GM06990 (cell line): ENCODE measurements at places on chromosomes 3 and 15.

DNA sequence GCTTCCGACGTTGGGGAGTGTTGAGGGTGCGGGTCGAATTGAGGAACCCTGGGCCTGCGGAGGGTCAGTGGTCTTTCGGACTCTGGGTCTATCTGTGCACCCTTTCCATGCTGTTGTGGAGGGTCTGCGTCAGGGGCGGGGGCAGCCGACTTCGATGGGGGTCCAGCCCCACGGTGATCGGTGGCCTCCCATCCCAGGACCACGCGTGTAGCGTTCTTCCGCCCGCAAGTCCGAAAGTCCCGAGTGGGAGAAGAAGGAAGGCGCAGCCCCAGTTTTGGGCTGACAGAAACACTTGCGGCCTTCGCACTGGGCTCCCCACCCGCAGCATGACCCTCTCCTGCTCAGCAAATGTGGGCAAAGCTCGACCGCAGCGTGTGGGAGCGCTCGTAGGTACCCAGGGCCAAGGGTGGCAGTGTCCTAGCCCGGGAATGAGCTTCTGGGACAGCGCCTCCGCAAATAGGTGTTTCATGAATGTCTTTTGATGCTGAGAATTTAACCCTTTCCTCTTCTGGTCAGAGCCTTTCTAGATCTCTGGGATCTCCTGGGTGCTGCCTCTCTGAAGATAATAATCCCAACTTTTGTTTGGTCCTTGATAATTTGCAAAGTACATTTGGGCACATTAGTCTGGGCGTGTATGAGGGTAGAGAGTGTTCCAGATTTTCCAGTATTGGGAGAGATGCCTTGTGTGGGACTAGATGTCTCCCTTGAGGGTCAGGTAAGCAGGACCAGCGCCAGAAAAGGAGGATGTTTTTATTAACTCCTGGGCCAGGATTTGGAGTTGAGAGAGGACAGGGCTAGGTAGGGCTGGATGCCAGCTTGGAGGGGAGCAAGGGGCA, 2.3 kb upstream of the DLL4 start:
- no peak for DNase-seq

DNA sequence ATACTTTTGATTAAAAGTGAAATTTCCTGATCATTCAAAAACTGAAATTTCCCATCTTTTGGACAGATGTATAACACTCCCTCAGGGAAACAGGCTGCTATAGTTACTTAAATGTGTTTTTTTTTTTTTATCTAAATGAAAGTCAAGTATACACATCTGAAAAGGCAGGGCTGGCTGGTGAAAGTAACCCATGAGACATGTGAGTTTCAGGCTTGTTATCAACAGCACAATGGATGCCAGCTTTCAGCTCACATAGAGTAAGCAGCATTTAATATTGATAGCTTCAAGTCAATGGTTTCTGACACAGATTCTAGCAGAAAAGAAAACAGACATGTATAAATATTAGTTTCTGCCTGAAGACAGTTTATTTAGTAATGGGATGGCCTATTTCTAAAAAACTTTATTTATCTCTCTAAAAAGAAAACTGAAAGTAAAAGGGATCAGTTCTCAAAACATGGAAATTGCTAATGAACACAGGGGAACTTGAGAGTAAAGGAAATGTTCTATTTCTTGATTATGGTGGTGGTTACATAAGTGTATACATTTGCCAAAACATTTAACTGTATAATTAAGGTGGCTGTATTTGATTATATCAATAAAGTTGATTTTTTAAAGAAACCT, 89.7 kb upstream of the CMC1 start:
- DNase-seq, result peak; percentile 37

- no peak for DNase-seq
Measured at GRCh38 chr15:76176487-76177085, 116.8 kb downstream of the TMEM266 start.

GRCh38 chr3:140308535-140308934, 369.3 kb upstream of the TRIM42 start:
- no peak for DNase-seq

- no peak for DNase-seq
Measured at GRCh38 chr3:127772827-127773751, 49.2 kb downstream of the MGLL start.

- DNase-seq, result no peak
Measured at GRCh38 chr3:171878461-171879225, 35.5 kb downstream of the TMEM212 start.

DNA sequence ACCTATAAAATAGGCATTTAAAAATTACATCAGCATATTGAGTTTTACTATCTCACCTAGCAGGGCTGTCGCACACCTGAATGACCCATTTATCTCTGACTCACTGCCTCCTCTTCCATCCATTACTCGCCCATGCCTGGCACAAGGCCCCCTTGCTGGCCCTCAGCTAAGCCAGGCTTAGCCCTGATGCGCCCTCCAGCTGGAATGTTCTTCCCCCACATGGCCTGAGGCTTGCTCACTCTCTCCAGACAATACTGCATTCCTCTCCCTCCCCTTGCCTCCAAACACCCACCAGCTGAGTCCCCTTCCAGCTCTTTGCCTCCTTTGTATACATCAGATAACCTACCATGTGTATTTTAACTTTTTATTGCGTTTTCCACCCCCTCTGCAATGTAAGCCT, 7.2 kb downstream of the SH3BP5 start:
- no peak for DNase-seq

GRCh38 chr15:34693053-34693744, 61.6 kb downstream of the GJD2 start:
- no peak for DNase-seq

- no peak for DNase-seq
Measured at GRCh38 chr3:3739330-3740060, 59.7 kb upstream of the LRRN1 start.

DNA sequence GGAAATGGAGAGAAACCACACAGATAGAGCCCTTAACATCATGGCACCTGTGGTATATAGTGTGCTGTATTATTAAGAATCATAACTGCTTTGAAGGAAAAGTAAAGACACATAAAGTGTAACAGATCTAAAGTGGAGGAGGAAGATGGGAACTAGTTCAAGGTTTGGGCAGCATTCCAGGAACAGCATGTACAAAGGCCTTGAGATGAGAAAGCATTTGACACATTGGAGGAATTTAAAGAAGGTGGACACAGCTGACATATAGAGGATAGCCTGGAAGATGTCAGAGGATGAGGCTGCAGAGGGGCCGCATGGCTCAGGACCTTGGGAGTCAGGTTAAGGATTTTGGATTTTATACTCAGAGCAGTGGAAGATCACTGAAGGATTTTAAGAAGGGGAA, 39.0 kb downstream of the LRTM1 start:
- DNase-seq, result no peak

- no peak for DNase-seq
Measured at GRCh38 chr15:99984491-99985243, 251.4 kb upstream of the LYSMD4 start.

DNA sequence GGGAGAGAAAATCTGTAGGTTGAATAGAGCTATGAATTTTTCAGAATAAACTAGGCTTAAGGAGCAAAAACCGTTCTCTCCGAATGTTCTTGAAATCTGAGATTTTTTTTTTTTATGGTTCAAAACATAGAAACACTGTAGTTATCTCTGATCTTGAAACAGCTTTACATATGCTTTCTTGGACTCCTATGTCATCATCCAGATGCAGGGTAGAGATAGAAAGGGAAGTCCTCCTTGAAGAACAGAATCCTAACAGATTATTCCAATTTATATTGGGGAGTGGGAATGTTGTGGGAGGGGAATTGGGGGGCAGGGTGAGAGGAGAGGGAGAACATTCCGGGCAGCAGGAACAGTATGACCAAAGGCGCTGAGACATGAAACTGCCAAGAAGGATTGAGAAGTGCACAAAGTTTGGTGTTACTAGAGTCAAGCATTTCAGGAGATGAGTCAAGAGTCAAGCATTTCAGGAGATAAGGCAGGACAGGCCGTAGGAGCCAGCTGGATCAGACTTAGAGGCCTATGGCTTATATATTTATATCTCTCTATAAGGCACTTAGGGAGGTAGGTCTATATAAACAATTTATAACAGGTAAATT, 21.9 kb upstream of the ST3GAL6 start:
- DNase-seq, result no peak

- no peak for DNase-seq
Measured at GRCh38 chr15:35678774-35679173, 132.8 kb upstream of the DPH6 start.

DNA sequence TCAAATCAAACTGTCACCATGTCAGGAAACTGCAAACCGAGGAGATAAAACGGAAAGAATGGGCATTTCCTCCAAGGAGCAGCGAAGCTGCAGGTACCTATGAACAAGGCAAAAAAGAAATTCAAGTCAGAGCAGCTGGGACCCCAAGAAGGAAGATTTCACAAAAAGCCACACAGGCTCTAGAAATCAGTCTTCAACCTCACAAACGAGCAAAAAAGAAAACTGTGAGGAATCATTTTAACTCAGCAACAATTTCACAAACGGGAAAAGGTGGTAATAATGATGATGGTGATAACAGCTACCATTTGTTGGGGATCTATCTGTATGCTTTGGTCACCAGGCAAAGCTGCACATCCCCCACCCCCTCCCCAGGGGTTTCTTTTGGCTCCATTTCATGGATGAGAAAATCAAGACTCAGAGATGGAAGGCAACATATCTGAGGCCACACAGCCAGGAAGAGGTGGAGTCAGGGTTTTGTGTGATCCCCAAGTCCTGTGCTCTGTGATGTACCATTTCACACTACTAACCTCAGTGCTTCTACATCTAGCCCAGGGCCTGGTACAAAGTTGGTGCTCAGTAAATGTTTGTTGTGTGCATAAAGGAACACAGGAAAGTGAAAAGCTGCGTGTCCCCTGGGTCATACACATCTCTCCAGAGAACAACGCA, 109.9 kb downstream of the IQSEC1 start:
- DNase-seq, result no peak

DNA sequence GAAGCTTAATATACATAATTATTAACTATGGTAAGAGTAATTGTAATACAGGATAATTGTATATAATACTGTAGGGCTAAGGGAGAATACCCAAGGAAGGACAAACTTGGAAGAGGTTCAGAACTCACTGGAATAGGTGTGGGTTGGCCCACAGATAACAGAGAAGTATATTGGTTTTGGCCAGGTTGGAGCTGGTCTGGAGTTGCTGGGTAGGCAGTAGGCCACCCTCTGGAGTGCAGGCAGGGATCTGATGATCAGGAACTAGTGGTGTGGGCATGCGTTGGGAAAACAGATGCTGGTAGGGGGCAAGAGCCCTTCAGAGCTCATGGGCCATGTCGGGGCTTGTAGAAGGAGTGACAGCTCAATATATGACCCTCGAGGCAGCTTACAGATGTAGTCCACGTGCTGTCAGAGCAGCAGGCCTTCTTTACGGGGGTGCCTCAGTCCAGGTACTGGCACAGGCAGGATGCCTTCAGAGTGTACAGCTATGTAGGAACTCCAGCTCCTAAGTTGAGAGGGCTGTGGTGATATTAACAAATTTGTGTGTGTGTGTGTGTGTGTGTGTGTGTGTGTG, 12.4 kb downstream of the IREB2 start:
- no peak for DNase-seq

DNA sequence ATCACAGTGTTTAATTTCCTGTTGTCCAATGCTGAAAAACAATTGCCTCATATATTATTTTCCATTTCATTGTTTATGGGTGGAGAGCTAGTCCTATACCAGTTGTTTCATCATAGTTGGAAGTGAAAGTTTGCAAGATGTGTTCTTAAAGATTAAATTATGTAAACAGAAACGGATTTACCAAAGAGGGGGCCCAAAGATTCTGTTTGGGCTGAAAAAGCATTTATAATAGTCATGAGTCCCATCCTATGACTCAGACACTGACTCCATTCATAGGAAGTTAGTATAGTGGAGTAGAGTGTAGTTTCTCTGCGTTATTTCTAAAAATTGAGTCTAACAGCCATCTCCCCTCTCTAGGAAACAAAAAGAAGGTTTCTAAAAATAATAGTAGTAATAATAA, 24.3 kb downstream of the NFKBIZ start:
- no peak for DNase-seq

DNA sequence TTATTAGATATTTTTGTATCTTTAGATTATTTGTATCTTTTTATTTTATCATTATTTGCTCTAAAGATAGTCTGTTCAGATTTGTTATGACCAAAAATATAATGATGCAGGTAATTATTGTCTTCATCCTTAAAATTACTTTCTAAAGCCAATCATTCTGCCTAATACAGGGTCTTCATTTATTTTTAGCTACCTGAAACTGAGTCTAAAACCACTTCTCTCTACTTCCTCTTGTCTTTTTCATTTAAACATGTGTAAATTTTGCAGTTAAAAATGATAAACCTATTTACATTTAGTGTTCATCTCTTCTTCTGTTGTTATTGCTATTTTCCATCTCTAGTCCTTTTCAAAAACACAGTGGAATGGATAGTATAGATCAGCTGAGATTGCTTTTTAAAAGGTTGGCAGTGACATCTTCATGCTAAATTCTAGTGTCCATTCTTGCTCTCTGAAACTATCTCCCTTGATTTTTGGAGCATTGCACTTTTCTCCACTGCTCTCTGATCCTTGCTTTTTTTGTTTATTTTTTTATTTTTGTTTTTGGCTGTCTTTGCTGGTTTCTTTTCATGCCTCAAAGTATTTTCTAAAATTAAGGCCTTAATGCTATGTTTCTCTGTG, 91.8 kb downstream of the UBE2E2 start:
- no peak for DNase-seq

DNA sequence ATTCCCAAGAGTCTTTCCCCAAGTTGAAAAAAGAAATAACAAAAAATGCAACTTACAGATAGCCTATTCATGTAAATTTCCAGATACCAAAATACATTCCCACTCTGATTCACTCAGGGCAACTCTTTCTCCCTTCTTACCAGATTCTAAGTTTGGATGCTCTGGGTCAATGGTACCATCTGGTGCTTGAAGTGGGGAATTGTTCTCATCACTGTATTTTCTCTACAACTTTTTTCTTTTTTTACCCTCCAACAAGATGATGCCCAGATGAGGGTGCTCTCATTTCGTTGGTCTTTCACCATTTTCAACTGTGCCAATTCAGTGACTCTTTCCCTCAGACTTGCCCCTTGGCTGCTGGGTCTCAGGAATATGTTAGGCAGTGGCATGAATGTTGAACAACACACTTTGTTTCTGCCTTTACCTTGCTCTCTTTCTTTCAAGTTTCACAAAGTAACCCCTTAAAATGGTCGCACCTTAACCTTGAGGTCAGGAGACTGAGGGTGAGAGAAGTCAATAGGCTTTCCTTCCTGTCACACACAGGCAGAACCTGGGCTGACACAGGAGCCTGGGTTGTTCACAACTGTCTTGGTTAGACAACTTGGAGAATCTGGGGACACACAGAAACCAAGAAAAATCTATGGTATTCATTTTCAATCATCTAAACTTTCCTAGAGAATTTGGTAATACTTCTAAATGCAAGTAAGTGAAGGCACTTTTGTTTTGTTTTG, 330.7 kb upstream of the SLCO3A1 start:
- DNase-seq, result no peak

DNA sequence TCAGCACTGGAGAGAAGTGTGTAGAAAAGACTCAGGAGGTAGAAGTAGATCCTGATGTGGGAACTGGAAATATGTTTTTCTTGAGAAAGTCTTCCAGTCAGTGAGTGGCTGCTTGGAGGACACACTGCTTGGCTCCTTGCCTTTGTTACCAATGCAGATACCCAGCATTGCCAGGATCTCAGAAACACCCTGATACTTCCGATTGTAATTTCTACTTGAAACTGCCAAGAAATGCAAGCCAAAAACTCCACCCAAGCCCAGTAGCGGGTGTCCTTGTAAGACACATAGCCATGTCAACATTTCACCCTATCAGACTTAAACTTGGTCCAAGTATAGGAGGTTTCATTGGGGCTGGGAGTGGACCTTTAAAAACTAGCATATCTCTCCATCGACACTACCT, 141.8 kb downstream of the ALDH1A2 start:
- DNase-seq, result no peak
